Thyroid gland (tissue), 4 donors: ENCODE measurements at places on chromosomes 7 and 10. TPM values are rescaled to one million over a fixed set of nuclear protein-coding genes. Genes with fewer than 3 reads are reported as not detected.
A peak's percentile ranks its signal among the peaks of the same experiment; 100 is the strongest.

The GPR146 gene
- 37.9 TPM for total RNA-seq

The ADIRF gene
- total RNA-seq, result 208 TPM

- no peak for DNase-seq
Measured at GRCh38 chr7:118502235-118502634, 277.7 kb downstream of the ANKRD7 start.

- peak; percentile 71 for DNase-seq
Measured at GRCh38 chr7:40301486-40302068, 166.8 kb downstream of the SUGCT start.

GRCh38 chr10:93515071-93516005, 18.9 kb downstream of the CEP55 start:
- no peak for DNase-seq

The NKX1-2 gene
- total RNA-seq, result not detected

The TAS2R41 gene
- not detected for total RNA-seq

DNA sequence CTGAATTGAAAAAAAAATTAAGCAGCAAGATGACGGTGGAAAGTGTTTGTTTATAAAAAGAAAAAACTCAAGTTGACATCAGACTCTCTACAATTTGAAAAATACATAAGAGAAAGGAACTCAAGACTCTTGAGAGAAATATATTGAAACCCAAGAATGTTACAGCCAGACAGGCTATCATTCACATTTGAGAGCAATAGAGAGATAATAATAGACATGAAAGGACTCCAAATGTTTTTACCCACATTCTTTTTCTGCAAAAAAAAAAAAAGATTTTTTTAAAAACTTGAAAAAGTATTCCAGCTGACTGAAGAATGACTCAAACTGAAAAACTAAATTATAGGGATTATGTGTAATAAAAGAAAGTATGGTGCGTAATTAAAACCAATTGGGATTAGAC, 532.4 kb downstream of the INHBA start:
- no peak for DNase-seq

GRCh38 chr10:24579906-24580305, 143.8 kb downstream of the ARHGAP21 start:
- no peak for DNase-seq

- DNase-seq, result no peak
Measured at GRCh38 chr10:101267290-101267680, 38.0 kb upstream of the LBX1 start.

DNA sequence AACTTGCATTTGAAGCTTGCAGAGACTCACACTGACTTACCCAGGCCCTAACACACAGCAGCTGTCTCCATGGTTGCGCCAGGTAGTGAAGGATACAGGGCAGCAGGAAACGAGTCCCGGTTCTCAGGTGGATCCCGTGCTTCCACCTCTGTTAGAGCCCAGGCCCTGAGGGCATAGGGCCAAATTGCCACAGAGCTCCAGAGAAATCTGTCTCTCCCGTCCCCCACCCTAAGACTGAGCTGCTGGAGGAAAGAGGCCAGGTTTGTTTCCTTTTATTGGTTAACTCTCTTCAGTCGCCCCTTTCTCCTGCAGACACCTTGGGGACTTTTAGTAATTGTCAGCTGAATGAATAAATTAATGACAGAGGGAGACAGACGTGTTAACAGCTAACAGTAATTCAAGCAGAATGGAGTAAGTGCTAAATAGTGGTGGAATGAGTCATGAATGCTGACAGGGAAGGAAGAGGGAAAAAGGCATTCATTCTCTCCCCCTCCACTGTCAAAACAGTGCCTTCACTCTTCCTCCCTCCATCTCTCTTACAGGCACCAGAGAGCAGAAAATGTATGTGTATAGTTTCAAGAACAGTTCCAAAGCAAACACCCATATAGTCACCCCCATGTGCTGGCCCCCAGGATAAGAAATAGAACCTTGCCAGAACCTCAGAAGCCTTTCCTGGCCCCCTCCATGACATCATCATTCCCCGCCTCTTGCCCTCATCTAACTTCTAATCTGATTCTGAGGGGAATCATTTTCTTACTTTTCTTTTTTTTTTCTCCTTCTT, 16.8 kb upstream of the DLG5 start:
- no peak for DNase-seq

- no peak for DNase-seq
Measured at GRCh38 chr7:96663871-96664445, 45.7 kb downstream of the SEM1 start.

The EVX1 gene
- total RNA-seq, result not detected

DNA sequence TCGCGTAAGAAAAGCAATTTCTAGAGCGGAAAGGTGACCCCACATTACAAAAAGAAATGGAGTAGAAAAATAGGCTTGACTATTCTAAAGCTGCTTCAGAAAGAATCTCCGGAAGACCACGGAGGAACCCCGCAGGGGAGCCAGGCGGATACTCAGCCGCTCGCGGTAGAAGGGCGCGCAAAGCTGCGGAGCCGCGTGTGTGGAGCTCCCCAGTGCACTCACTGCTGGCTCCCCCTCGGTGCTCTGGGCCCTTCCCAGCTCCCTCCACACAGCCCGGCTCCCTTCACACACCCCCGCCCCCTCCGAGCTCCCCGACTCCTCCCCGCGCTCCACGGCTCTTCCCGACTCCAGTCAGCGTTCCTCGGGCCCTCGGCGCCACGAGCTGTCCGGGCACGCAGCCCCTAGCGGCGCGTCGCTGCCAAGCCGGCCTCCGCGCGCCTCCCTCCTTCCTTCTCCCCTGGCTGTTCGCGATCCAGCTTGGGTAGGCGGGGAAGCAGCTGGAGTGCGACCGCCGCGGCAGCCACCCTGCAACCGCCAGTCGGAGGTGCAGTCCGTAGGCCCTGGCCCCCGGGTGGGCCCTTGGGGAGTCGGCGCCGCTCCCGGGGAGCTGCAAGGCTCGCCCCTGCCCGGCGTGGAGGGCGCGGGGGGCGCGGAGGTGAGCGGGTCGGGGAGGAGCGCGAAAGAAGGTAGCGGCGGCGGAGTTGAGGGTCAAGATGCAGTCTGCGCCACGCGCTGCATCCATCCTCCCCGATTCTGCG, at the start of gene STEAP2:
Gene STEAP2, plus strand, starts transcription at position 350 of the 758 bp plus-strand sequence. CDS start 13,343 bp downstream, outside the sequence.
- DNase-seq, result peak; percentile 93

The GBX1 gene
- not detected for total RNA-seq

DNA sequence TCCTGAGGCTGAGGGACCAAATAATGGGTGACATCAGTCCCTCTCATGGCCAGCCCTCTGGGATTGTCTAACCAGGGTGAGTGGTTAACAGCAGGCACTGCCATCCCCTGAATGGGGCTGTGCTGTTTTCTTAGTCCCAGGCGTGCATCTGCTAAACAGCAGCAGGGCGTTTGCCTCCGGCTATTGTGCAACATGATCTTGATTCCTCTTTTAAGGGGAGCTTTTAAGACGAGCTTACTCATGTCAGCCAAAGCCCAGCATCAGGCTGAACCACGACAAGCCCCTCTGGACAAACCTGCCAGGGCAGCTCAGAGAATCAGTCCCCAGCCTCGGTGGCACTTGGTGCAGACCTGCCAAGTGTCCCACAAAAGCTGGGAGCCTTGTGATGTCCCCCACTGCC, 16.2 kb upstream of the IGFBP3 start:
- DNase-seq, result no peak
